Activated effector memory CD4-positive, alpha-beta T cell treated with anti-CD3 and anti-CD28 coated beads, Interleukin-2, amount 50 U/mL, for 16 hours (primary cell): ENCODE measurements at places on chromosomes 2 and 18.

DNA sequence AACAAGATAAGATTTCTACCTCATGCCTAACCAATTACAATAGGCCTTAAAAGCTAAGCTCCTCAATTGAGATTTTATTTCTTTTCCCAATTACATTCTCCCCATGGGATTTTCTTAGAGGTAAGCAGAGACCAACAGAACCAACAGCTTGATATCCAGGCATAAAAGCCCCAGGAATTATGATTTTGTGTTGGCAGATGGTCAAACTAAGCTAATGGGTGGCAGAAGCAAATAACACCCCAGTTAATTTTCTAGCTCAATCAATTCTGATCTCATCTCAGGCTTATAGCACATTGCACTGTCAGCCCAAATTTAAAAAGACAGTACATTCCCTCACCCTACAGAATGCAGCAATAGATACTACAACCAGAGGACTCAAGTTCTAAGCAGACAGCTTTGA is 156.4 kb downstream of the NRXN1 start:
- no peak for DNase-seq

- DNase-seq, result no peak
These were observed 1.0 kb upstream of the TUBB6 start for GRCh38 chr18:12306752-12307700.

DNA sequence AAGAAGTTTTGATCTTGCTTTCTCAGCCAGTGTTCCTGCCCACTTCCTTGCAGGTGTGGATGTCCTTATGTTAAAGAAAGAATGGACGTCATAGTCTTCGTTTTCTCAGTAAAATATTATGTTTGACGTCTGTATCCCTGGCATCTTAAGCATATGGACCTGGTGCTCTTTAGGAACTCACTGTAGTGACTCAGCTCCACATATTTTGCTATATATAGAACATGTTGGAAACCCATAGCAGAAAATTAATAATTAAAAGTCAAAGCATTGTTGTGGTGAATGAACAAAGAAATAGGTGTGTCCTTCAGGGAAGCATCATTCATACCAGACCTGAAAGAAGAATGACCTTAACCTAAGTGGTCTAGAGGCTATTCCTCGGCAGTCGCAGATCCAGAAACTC is 196.1 kb downstream of the MCFD2 start:
- no peak for DNase-seq

DNA sequence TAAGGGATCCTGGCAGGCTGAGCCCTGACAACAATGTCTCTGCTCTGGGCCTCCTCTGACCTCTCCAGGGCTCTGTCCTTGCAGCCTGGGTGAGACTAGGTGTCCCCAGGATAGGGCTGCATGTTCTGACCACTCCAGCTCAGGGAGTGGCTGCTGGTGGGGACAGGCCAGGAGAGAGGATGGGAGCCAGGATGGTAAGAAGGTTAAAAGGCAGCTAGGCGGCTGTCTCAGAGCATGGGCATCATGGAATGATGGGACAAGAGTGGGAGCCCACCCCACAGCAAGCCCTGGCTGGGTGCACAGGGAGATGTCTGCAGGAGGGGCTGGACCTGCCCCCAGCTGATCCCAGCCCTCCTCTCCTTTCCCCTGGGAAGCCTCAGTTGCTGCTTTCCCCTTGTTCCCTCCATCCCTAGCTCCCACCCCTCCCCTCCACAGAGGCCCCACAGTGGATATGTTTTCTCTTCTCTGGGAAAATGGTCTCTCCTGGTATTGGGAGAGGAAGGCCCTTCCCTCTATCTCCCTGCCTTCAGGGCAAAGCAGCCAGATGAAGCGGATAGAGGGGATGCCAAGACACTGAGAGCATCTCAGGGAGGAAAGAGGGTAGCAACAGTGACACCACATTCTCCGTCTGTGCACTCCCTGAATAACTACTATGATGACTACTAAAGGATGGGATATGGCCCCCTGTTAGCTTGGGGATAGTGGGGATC is 334.3 kb downstream of the DYSF start:
- peak; percentile 31 for DNase-seq

DNA sequence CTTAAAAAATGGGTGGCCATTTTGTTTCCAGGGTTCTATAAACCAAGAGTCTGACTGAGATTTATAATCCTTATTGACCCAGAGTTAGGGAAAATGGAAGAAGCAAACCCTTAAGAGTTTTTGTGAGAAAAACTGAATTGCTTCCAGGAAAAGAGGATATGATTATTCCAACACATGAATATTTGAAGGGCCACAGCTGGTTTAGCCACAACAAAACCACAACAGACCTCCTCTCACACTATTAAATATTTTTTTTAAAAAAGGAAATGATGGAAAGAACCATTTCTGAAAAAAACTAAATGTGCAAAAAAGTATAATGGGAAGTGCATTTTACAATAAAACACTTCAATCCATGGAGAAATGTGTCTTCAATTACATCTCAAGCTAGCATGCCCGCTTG is 182.7 kb downstream of the ETAA1 start:
- DNase-seq, result no peak

DNA sequence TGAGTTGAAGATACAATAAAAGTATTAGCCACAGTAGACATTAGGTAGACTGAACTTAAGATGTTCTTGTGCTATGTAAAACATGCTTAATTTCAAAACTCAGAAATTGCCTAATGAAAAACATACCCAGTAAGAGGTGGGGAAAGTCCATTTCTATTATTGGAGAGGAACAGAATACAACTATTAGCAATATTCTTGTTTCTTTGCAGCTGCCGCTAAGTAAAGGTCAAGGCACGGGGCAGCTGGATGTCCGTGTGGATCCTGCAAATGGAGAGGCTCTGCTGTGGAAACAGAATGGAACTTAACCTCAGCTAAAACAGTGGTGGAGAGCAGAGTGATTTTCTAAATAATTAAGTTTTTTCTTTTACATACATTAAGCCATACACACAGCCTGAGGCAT is 139.2 kb upstream of the ARHGAP28 start:
- DNase-seq, result no peak

DNA sequence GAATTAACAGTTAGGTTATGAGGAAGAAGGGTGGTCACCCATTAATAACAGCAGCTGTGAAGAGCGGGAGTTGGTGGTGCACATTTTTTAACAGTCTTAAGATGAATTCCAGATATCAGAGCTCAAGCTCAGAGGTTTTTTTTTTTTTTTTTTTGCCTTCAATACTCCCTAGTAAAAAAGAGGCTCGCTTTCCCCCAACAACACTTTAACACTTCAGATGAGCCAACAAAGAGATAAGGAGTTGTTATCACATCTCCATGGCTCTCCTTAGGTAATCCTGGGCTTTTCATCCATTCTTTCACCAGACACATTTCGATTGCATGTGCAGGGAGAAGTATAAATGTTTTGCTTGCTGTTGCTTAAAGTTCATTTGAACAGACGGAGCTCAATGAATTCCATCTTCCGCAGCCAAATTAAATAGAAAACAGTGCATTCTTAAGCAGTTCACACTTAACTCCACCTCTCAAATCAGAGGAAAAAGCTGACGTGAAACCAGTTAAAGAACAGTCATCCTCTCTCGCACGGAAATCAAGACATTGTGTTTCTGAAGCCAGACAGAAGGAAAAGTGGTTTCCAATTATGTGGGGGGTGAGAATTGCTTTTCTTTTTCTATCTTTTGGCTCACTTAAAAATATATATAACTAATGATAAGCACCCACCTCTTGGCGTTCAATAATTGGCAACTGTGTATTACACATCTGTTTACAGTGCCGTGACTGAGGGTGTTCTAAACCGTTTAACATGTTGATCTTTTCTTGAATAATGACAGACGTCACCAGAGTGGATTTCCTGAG is 118.2 kb downstream of the ZNF521 start:
- DNase-seq, result no peak

DNA sequence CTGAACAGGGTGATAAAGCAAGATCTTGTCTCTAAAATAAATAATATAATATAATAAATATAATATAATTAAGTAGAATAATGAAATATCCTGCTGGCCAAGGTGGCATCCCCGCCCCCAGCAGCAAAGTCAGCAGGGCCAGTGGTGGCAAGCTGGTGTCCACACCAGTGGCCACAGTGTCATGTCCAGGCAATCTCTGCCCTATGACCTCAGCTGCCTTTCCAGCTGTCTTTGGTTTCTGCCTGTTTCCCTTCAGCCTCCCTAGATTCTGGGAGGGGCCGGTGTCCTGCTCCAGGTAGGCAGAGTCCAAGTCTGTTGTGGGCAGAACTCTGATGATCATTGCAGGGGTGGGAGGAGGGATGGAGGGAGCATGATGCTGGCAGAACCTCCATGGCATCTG is 16.2 kb upstream of the STEAP3 start:
- DNase-seq, result peak; percentile 28

GRCh38 chr2:216693414-216694080 is 1.8 kb downstream of the IGFBP5 start:
- no peak for DNase-seq

DNA sequence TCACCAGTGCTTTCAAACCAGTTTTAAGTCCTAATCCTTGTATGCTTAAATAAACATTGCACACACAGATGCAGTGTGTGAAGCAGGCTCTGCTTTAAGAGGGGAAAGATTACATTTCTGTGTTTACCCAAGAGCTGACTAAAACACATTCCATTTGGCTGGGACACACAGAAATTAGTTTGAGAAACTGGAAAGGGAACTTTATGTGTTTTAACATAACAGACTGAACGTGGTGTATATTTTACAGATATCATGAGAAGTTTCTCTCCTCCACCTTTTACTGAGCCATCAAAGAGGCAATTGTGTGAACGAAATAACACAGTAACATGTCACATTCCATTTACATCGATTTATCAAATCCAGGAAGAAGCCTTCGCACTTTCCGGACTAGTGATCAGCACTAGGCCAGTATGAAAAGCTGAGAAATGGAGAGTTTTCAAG is 121.8 kb downstream of the MAIP1 start:
- DNase-seq, result no peak

DNA sequence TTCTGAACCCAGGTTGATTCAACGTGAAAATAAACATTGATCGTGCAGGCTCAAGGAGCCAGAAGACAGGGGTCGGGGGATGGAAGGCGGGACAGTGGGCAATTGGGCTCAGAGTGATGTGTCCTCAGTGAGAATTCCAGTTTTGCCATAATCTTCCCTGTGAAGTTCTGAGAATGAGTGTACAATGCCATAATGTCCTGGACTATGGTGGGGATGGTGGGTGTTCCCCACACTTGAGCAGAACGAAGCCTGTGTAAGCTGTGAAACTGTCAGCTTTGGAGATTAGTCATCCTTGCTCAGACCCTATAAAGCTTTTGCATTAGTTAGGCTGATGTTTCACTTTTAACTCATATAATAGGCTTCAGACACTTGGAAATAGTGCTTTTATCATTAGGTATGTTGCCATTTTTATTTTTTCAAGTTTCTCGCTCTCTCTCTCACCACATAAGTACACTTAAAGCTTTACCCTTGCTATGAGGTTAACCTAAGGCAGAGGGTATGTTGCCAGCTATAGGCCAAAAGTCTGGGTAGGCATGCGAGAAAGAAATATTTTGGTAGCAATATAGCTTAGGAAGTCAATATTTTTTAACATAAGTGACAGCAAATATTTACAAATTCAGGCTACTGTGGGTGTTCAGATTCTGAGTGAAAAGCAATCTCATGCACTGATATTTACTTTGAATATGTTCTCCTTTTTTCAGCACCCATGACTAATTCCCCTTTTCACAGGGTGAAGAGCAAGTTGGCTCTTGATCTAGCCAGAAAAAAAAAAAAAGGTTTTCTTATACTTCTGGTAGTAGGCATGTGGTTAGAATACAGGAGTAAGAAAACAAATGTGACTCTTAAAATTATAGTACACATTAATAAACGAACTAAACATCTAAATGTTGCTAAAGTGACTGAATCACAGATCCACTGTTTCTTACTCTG is 47.2 kb downstream of the CDC42EP3 start:
- DNase-seq, result no peak

DNA sequence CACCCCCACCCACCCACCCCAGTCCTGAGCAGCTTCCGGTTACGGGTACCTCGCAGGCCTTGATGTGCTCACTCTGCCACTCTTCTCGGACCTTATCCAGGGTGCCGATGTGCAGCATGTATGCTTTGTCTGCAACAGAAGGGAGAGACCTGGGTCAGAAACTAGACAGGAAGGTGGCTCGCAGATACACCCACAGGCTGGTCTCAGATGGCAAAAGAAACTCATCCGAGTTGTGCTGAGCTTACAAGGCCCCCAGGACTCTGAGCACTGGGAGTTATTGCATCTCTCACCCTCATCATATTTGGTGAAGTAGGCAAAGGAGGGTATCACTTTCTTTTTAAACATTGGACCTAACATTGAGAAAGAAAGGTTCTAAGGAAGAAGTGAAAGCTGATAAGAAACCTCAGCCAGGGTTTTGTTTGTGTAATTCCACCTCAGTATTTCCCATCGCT is 30.6 kb upstream of the EPG5 start:
- peak; percentile 71 for DNase-seq

DNA sequence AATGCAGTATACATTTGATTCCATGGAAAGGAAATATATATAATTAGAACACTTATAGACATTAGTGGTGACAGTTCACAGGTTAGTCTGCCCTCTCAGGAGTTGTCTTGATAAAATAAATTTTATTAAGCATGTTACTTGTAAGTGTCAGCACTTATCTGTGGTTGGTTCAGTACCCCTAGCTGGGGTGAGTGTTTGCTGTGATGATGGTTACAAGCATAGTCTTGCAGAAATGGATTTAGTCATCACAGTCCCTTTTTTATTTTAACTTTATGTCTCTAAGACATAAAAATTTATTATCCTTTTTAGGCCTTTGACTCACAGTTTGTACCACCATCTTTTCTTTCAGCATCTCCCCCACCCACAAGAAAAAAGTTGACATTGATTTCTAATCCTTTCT is 52.1 kb downstream of the NCK2 start:
- peak; percentile 62 for DNase-seq

- no peak for DNase-seq
These were observed 298.2 kb upstream of the CHST9 start for GRCh38 chr18:27483276-27483675.

DNA sequence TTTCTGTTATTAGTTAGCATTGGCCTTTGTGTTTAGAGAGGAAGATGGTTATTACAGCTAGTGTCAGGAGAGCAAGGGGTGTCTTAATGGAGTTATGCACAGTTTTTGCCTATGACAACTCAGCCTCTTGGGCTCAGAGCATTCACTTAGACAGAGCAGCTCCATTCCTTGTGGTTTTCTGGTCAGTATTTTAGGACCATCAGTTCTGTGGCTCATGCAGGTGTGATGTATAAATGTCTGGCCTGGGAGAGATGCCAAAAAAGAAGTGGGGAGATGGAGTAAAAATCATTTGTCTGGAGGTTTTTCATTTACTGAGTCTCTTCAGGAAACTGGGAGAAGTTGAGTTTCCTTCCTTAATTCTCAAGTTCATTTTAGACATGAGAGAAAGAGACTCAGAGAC is 79.7 kb downstream of the PRKCE start:
- DNase-seq, result no peak

GRCh38 chr2:231347081-231347480 is 48.4 kb upstream of the B3GNT7 start:
- DNase-seq, result peak; percentile 8

- DNase-seq, result no peak
These were observed 26.0 kb downstream of the CTAGE1 start for GRCh38 chr18:22391407-22392345.

DNA sequence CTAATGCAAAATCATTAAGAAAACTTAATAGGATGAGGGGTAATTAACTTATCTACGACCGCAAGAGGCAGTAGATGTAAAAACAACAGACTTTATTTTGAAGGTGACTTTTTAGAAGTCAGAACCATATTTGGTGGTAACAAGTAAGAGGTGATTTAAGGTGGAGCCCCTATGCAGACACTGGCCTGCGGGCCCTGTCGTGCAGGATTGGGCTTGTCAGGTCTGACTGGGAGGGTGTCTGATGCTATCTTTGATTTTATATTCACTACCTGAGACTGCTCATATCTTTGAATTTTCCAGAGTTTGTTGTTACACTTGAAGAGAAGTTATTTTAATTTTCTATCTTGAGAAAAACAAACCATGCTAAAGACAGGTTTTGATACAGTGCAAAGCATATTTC is 29.1 kb upstream of the SCLY start:
- no peak for DNase-seq
